ENCODE measurements at places on chromosomes 3 and 15. TPM values are rescaled to one million over a fixed set of nuclear protein-coding genes. Genes with fewer than 3 reads are reported as not detected.
A peak's percentile ranks its signal among the peaks of the same experiment; 100 is the strongest.

DNA sequence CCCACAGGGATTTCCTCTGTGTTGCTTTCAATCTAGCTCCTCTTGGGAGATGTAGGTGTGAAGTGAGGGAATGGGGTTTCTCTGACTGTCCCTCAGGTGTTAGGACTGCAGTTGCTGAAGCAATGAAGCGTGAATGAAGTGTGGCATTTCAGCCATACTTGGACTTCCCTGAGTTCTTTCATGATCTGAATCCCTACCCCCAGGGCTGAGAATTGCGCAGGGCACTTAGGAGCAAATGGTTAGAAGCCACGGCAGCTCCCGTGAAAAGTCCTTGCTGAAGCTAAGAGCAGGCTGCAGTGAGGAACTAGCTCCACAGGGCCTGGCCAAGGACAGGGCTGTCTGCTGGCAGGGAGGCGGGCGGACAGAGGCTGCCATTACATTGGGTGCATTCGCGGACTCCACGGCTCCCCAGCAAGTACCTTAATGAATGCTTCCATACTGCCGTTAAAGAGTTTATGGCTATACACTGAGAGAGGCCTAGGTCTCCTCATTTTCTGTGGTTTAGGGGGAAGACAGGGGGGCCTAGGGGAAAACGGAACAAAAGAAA lies 69.0 kb upstream of the RAD18 start:
- no peak for DNase-seq

DNA sequence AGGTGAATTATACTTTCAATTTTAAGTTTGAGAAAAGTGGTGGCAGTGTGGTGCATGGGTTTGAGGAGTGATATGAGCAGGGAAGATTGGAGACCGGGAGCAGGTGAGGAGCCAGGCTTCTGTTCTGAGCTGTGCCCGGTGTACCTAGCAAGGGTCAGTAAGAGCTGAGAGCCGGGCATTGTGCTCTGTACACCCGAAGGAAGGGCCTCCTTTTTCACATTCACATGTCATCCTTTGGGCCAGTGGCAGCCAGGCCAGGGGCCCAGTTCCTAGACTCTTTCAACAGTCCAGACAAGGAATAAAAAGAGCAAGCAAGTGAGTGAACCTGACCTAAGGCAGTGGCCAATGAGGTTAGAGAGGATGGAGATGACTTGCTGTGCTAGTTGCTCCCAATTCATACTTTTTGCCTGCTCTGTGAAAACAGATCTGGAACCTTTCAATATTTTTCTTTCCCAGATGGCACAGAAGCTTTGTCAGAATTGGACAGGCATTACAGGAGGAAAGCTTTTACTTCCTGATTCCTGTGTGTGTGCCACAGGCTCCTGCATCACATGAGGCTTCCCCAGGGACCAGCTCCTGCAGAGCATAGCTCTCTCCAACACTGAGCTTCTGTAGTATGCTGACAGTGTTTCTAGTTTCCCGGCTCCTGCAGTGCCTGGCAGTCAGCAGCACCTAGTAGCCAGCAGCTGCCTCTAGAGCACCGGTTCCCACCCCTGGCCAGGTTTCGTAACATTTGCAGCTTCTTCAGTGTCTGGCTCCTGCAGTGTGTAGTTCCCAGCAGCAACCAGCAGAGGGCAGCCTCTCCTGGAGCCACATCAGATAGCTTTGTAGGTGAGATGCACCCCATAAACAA lies 5.3 kb upstream of the TRA2B start:
- DNase-seq, result peak; percentile 81

- DNase-seq, result no peak
Measured at GRCh38 chr3:29214009-29214658, 66.7 kb upstream of the RBMS3 start.

- DNase-seq, result peak; percentile 63
Measured at GRCh38 chr3:147797095-147797494, 387.9 kb downstream of the ZIC1 start.

The ABHD2 gene
- total RNA-seq, result 61.1 TPM
